ENCODE measurements at places on chromosomes 2 and 18. TPM values are rescaled to one million over a fixed set of nuclear protein-coding genes. Genes with fewer than 3 reads are reported as not detected.

DNA sequence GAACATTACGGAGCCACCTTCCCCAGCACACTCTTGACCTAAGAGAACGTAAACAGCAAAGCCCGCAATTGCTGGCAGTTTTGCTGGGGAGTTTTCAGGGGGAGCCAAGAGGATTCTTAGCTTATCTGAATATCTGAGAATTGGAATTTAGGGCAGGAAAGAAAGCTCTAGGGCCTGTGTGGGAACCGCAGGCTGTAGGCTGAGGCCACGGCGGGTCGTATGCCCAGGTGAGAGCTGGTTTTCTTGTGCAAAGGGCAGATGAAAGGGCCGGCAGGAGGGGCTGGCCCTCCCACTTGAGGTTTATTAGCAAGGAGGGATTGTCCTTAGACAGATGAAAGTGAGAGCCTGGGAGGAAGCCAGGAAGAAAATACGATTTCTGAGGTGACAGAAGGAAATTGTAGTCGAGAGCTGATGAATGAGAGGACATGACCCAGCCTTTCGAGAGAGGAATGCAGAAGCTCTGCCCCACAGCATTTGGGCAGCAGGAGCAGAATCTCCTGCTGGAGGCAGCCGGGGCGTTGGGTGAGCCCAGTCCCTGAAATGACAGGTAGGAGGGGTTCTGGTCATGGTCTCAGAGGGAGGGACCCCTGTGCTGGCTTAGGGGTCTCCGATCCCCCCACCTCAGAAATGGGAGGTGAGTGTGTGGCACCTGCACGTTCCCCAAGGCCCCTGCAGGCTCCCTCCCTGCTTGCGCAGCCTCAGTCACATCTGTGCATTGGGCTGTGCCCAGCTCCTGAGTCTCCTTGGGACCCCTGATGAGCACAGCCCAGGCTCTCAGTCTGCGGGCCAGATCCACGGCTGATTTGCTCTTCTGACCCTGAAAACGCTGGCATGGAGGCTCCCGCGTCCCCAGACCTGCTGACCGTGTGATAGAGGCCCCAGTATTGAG, 61.1 kb downstream of the CABLES1 start:
- H3K27ac ChIP-seq, result no peak overlapping the region
- H3K4me1 ChIP-seq, result peaks cover 36% of the 10 kb centered on the region
- no peaks in the 10 kb centered on the region for H3K27me3 ChIP-seq
- no peak for DNase-seq
- H3K36me3 ChIP-seq, result no peaks in the 10 kb centered on the region

GRCh38 chr2:25073914-25074313, 32.0 kb downstream of the EFR3B start:
- no peaks in the 10 kb centered on the region for H3K4me1 ChIP-seq
- DNase-seq, result no peak
- H3K27ac ChIP-seq, result no peak overlapping the region

GRCh38 chr2:99680946-99681345, 191.1 kb upstream of the REV1 start:
- H3K27ac ChIP-seq, result no peak overlapping the region
- H3K4me3 ChIP-seq, result no peak overlapping the region
- DNase-seq, result no peak

Gene COQ10B
- total RNA-seq, result 16.0 TPM
